ENCODE measurements at places on chromosomes 11 and 22.
A peak's percentile ranks its signal among the peaks of the same experiment; 100 is the strongest.

DNA sequence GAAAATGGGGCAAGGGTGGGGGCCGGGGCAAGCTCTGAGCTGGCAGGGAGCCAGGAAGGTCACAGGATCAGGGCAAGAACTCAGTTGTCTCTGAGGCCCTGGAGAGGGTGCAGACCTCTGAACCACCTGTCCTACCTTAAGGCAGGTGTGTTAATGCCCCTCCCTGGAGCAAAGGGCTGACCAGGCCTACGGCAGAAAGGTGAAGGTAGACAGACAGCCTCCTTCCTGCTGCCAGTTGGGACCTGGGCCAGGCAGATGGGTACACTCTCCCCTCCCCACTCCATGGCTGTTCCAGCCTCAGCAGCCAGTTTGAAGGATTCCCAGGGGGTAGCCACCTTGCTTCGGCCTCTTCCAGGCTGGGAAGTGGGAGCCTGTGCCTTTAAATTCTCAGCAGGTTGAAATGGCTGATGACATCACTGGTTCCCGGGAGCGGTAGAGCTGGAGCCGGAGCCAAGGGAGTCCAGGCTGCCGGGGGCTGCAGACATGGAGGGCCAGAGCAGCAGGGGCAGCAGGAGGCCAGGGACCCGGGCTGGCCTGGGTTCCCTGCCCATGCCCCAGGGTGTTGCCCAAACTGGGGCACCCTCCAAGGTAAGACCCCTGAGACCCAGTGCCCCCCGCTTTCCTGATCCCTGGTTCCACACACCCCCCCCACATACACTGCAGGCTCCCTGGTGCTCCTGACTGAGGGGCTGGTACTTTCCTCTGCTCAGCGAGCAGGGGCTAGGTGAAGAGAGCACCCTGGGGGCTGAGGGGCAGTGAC, at the start of gene INPP5J:
Gene INPP5J (plus strand): TSS at position 435 of the 760 bp plus-strand sequence. CDS start 49 bp downstream, at position 484.
- DNase-seq, result no peak

DNA sequence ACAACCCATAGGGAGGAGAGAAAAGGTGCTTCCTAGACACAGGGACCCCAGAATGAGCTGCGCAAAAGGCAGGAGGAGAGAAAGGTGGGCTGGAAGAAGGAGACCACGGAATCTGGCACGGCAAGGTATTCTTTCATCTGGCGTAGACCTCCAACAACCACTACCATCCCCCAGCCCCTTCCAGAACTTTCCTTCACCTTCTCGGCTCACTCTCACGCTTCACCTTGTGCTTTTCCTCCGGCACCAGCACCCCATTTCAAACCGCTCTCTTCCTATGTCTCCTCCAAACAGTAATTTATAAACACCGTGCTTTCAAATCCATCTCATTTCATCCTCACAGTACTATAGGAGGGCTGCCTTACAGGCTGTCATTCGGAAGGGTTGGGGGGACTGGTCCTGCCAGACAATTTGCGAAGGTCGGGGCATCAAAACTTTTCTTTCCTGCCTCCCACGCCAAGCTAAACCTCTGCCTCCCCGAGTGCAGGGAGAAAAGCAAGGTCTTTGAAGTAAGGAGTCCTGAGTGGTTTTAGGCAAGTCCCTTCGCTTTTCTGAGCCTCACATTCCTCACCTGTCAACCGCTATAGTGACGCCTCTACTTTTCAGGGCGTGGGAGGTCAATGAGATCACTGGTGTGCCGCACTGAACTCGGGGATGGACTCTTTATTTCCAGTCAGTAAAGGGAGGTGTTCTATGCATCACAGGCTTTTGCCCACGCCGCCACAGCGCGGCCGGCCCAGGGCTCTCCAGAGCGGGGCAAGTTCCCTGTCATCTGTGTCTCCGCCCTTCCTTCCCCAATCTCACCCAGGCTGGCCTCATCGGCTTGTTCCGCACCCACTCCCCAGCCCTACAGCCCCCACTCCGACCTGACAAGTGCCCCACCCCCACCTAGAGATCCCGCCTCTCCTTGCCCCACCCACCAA, 800 bp downstream of the KCTD21 start:
- DNase-seq, result peak; percentile 77

DNA sequence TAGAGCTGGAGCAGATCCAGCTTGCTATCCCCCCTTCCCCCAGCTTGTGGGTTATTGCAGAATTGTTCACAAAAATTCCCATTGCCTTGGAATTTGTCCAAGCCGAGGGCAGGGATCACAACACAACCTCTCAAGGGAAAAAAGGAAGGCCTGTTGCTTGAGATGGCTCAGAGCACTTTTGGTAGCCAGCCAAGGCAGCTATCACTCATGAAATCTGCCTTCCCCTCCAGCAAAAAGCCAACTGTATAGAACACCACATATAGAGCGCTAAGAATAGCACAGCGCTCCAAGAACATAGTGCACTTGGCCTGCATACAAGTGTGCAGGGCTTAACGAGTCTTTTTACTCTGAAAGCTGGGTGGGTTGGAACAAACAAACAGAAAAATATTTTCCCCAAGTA, 46.2 kb downstream of the FAM83F start:
- DNase-seq, result no peak

GRCh38 chr11:65279741-65280440, 18.1 kb downstream of the POLA2 start:
- DNase-seq, result peak; percentile 62

DNA sequence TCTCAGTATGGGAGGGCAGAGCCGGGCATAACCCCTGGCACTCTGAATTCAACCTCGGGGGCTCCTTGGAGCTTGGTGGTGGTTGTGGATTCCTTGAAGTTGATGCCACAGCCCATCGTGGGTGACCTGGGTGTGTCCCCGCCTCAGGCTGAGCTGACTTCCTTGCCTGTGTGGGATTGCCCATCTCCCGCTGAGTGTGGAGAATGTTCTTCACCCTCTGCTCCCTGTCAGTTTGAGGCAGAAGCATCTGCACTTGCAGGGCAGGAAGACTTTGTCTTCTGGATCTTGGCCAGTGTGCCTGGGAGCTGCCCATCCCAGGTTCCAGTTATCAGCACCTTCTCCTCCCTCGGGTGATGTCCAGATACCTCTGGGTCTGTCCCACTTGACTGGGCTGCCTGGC, 25.3 kb downstream of the CD82 start:
- DNase-seq, result no peak

DNA sequence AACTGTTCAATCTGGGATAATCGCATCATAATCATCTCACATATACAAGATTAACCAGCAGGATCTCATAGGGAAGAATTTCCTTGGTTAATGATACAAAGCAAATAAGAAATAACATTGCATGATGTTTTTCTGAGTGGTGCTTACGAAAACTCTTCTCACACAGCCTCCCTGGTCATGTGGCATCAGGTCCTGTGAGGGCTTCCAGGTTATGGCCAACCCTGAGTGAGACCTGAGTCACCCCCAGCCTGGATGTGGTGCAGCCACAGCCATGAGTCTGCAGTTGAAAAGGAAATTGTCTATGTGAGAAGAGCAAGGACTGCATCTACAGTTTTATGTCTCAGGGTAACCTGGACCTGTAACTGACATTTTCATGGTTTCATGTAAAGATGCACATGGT, 90.5 kb upstream of the XKR3 start:
- DNase-seq, result no peak
